ENCODE measurements at places on chromosomes 7 and 10.
A peak's percentile ranks its signal among the peaks of the same experiment; 100 is the strongest.

DNA sequence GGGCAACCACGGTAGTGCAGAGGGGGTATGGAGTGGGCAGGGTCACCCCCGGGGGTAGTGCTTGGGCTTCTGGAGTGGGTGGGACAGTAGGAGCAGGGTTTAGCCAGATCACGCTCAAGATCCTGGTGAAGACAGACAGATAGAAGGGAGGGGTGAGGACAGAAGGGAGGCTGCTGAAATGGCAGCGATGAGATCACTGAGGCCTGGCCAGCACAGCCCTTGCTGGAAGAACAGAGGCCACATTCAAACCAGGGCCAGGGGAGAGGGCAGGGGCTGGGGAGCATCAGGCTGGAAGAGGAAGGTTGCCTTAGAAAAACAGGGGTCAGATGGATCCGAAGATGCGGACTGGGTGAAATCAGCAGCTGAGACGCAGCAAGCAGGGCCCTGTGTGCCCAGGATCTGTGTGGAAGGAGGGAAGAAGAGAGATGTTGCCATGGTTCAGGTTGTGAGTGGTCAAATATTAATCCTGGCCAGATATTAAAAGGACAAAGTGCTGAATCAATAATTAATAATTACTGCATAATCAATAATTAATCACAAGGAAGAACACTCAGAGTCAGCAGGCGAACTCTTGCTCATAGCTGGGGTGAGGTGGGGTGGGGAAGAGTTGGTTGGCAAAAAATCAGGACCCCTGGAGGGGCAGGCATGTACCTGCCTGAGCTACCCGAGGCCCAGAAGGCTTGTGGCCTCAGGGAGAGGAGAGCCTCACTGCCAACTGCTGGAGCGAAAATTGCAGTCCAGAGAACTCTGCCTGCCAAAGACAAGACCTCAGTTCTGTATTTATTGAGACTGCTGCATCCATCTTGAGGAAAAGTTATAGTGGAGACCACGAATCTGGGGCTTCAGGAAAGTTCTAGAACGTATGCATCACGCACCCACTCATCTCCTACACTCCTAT is 105.7 kb downstream of the GRB10 start:
- DNase-seq: no peak

GRCh38 chr10:64037071-64037661 is 516.0 kb downstream of the REEP3 start:
- no peak for DNase-seq

DNA sequence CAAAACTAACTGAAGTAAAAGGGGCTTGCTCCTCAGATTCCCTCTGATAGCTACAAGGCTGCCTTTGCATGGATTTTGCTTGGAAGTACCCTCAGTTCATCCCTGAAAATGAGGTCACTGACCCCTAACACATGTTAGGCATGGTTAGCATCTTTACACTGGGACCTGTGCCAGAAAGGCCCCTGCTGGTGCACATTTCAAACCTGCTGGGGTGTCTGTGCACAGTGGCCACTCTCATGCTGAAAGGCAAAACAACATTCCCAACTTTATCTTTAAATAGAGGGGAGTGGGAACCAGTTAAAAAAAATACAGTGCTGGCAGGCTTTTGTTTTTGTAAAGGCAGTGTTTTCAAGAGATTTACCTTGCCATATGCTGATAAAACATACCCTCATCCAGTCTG is 99.1 kb downstream of the ANK3 start:
- no peak for DNase-seq

- DNase-seq: no peak
Observed at GRCh38 chr10:36277459-36277858, 635.4 kb upstream of the FZD8 start.

- no peak for DNase-seq
Observed at GRCh38 chr7:143193880-143194279, 10.7 kb downstream of the TAS2R39 start.

DNA sequence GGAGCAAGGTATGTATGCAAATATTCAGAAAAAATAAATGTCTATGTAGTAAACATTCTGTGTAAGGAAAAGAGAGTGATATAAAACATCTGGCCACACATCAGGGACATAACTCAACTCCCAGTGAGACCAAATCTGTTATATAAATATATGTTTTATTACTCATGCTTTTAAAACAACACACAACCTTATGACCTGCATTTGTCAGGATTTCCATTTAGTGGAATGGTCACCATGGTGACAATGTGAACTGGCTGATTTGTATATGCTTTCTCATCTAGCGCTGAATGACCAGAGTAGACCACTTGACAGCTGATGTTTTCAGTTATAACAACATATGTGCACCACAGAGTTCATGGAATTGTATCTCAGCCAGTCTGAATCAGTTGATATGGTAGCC is 551.7 kb downstream of the HTR7 start:
- DNase-seq: peak; percentile 76

DNA sequence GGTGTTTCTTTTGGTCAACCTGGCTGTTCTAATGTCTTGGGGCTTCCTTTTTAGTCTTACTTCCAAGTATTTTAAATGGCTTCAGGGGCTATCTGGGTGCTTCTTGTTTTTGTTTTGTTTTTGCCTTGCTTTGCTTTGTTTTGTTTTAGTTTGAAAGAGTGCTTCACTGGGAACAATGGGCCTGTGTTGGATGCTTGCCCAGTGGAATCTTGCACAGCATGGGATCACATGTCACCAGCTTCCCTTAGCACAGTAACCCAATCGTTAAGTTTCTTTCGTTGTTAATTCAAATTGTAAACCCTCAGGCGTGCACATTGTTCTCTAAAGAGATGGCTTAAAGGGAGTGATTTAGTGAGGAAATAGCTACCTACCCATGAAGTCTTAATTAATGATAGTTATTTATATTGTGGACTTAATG is 8.9 kb downstream of the COL17A1 start:
- no peak for DNase-seq

DNA sequence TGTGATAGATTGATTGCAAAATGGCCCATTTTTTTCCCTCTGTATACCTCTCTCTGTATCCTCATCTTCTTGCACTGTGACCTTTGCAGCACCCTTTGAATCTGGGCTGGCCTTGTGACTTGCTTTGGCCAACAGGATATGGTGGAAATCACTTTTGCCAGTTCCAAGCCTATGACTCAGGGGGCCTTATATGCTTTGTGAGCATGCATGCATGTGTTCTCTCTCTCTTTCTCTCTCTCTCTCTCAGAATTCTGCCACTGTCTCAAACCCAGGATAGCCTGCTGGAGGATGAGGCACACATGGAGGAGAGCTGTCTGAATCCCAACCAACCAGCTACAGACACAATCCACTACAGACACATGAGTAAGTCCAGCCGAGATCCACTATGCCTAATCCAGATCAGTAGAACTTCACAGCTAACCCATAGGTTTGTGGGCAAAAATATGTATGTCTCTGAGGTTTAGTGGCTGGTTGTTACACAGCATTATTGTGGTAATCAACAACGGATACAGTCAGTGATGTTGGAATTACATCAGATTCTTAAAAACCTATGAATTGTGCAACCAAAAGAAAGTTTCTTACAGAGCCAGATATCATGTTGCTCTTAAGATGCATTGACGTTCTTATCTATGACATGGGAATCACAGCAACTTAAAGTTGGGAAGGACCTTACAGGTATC is 41.8 kb upstream of the ABCB4 start:
- DNase-seq: peak; percentile 48

DNA sequence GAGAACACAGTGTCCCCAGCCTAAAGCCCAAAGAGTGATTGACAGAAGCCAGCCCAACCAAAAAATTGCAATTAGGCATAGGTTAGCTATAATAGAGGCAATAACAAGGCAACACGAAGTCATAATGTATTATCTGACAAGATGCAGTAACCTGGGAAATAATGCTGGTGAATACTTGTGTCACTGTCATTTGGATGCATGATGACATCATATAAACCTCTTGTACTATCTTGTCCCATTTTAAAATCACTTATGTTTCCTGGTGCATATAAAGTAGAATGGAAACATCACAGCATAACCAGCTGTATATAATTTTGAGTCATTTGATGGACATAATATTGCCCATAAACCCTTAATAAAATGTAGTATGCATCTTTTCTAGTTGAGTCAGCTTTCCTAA is 1138.3 kb upstream of the LRRTM3 start:
- DNase-seq: no peak

GRCh38 chr7:37666026-37666799 is 17.4 kb upstream of the GPR141 start:
- no peak for DNase-seq

DNA sequence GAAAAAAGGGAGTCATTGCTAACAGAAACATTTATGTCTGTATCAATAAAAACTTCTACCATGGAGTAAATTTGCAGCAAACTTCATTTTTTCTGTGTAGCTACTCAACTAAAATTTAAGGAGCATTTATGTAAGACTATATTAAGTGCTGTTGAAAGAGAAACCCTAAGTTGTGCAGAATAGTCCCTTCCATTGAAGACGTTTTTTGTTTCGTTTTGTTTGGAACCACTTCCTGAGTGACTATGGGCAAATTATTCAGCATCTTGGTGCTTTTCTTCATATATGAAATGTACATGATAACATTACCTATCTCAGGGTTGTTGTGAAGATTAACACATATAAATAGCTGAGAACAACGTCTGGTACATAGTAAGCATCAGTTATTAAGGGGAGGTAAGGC is 24.3 kb downstream of the SEM1 start:
- no peak for DNase-seq
